ENCODE measurements at places on chromosomes 4 and X.

DNA sequence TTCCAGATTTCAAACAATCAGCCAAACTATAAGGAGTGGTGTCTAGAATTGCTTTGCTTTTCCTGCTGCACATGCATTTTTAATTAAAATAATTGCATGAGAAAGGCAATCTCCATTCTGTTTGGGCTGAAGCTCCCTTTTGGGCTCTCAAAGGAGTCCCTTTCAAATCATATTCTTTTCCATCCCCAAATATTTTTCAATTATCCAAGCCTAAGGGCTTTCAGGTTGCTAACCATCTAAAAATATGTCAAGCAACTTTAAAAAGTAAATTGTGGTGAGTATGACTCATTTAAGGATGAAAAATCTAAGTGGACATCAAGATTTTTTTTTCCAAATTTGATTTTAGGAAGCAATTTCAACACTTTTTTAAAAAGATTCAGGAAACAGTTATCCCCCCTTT lies 28.4 kb downstream of the PIR start:
- DNase-seq, result no peak

DNA sequence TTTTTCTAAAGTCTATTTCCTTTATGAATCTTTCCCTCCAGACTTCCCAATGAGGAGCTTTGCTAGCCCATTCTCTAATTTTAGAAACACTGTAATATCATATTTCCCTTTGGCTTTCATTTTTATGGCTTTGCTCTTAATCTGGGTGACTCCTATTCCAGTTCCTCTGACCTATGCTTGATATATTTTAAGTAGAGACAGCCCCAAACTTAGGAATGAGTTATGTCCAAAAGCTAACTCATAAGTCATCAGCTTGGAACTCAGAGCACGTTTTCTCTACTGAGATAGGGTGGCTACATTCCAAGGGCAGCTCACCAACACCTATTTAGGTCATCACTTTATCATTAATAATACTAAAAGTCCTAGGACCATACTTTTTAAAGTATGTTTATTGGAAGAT lies 77.8 kb downstream of the OR13H1 start:
- DNase-seq, result no peak

DNA sequence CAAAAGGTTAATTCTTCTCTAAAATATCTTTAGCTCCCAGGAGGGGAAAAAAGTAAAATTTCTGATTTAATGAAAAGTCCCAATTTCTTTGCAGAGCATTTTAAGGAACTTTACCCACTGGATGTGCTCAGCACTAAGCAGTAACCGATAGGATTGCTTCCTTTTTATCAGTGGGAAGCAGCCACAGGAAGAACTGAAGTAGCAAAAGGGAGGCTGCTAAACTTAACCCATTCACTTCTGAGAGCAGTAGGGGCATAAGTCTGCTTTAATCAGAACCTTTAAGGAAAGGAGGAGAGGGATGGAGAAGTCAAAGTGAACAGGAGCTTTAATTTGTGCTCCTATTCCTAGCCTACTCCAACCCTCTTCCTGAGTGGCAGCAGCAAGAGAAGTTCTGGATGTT lies at the start of gene F8:
TSS of gene F8 (minus strand) at position 139 of the 400 bp plus-strand sequence. CDS start 171 bp downstream, outside the sequence.
- no peak for DNase-seq

DNA sequence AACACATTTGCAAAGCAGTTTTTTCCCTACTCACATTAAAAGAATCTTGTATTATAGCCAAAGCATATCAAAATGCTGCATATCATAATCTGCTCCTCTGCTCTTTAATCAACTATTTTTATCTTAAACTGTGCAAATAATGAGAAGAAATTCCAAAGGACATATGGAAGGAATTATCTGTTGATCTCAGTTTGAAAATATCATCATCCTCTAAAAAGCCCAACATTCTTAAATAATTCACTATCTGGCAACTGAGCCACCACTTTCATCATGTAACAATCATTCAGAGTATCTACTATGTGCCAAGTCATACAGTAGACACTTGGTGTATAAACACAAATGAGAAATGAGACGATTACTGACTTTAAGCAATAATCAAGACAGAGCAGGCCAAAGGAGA lies 63.0 kb downstream of the PRSS12 start:
- no peak for DNase-seq

- no peak for DNase-seq
Observed at GRCh38 chrX:136271300-136271699, 20.1 kb upstream of the MAP7D3 start.
